ENCODE measurements at places on chromosomes 2 and 18.

- DNase-seq = no peak
Measured at GRCh38 chr2:238255151-238255551, 15.3 kb upstream of the HES6 start.

DNA sequence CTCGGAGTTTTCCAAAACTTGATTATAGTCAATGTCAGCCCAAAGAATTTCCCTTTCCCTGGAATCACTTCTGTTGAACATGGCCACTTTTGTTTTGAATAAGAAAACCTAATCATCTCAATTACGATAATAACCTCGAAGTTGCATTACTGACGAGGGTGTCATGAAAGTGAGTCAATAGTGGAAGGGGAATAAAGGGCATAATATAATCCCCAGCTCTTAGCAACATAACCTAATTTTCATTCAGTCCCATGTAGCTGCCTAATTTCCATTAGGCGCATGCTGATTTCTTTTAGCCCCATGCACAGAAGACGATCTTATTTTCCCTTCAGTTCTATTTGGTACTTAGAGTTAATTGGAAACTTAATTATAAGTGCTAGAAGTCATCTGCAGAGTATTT, 51.1 kb upstream of the RAPH1 start:
- DNase-seq = no peak

DNA sequence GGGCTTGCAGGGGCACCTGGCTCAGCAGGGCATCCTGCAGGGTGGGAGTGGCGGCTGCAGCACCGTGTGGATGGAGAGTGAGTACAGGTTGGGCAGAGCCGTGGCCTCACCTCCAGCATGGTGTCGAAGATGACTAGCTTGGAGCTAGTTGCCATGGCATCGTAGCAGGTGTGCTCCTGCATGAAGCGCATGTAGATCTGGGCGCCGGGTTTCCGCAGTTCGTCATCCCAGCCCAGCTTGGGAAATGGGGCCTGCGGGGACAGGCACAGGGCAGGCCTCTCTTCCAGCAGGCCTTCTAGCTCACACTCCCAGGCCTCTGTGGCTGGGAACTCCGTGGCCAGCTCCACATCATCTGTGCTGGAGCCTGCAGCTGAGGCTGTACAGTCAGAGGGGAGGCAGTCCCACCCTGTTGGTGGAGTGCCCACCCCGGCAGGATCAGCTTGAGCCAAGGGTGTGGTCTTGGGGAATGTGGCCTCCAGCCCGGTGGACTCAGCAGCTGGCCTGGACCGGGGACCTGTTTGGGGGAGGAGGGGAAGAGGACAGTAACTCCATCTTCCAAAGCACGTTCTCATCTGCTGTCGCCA, 1.6 kb downstream of the PRKAG3 start:
- DNase-seq = no peak

- DNase-seq = no peak
Measured at GRCh38 chr2:38201784-38202183, 125.8 kb upstream of the CYP1B1 start.

GRCh38 chr2:169362894-169363559, 693 bp upstream of the LRP2 start:
- no peak for DNase-seq

DNA sequence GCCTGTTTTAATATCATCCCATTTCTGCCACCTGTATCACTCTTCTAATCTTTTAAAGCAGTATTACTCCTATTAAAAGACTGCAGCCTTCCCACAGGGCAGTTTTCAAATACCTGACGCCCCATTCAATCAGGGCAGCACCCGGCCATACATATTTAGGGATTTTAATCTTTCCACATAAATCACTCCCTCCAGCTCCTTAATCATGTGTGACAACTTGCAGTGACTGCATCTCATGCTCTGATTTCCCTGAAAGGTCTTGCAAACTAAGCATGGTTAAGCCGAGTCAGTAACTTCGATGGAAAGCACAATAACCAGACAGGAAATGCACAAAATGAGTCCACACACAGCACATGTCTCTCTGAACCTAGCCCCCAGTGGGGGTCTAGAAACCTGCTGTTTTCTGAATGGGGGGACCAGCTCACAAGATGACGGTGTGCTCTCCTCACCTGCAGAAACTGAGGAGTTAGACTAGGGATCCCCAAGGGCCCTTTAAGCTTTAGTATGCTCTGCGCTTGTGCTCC, 116.9 kb upstream of the CREB1 start:
- no peak for DNase-seq

GRCh38 chr2:199684832-199685231, 166.2 kb downstream of the FTCDNL1 start:
- DNase-seq = no peak

DNA sequence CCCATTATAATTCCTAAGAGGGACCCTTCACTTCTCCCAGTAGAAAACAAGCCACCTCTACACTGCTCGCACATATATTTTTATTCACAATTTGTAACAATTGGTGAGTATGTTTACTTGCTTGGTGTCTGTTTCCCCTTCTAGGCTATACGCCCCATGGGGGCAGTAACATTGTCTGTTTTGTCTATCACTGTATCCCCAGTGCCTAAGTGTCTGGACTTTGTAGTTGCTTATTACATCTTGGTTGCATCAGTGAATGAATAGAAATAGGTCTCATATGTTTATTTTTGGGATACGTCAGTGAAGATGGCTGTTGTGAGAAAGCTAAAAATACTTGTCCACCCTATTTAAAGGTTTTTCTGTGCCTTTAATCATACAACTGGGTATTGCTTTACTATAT, 87.4 kb upstream of the ITGB6 start:
- no peak for DNase-seq

DNA sequence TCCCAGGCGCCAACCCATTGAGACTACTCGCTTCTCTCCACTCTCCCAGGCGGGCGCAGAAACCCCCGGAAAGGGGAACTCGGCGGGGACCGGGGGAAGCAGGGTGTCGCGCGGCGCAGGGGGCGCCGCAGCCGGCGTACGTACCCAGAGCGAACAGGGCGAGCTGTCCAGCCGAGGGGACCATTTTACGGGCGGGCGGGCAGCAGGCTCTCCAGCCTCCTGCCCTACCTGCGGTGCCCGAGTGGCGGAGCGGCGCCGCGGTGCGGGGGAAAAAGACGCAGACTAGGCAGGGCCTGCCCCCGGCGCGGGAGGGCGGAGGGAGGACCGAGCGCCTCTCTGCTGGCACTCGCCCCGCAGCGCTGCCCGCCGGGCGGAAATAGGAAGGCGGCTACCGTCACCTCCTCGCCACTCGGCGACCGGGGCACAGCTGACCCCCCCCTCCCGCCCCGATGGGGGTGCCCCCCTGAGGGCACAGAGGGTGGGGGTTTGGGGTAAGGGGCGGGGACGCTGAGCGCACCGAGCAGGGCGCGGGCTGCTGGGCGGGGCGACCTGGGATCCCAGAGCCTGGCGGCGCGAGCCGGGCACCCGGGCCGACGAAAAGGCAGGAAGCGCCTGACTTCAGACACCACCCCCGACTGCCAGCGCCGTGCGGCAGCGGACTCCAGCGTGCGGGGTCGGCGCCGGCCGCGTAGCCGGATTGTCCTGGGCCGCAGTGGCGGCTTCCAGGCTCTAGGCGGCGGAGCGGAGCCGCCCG, at the start of gene TGFA:
Gene TGFA, minus strand, starts transcription at position 243 of the 754 bp plus-strand sequence. Its CDS starts 59 bp downstream, at position 184.
- DNase-seq = no peak

GRCh38 chr2:23746141-23746863, 180.6 kb downstream of the ATAD2B start:
- DNase-seq = no peak

DNA sequence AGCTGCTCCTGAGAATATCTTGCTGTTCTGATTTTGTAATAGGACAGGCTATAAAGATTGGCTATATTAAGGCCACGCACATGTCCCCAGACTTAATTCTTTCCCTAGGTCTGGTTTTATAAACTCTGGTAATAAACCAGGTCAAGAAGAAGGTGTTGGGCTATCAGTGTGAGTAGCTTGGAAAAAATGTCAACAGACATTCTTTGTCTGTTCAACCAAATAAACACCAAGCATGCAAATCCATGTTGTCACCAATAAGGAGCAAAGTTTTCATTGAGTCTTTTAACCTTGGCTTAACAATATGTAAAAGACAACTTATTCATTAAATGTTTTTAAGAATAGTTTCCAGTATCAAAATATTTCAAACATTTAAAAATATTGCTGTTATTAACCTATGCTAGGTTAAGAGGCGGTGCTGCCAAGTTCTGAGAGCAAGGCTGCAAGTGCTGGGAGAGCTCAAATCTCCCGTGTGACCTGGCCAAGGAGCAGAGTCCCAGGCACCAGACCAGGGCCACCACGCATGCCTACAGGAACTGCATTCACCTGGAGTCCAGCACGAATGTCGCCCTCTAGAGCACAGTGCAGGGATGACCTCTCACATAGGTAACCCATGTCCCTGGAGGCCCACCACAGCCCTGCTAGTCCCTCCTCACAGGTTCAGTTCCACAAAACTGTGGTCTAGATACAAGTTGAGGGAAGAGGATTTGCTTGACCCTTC, 120.5 kb upstream of the POU3F3 start:
- DNase-seq = no peak

- DNase-seq = no peak
Measured at GRCh38 chr2:128447538-128447995, 128.9 kb upstream of the HS6ST1 start.

DNA sequence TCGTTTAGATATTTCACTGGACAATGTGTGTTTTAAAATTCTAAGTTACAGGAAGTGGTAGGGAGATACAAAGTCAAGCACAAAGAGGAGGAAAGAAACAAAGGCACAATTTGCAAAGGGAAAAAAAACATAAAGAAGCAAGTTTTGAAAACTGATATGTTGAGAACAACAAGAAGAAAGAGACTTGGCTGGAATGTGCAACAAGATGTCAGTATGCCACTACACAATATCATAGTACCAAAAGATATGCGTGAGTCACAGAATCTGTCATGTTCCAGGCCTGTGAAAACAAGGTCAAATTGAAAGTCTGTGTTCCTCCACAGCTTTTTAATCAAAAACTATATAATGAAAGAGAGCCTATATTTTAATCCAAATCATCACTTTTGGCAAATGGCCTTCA, 12.0 kb downstream of the EXOC6B start:
- DNase-seq = no peak

- DNase-seq = no peak
Measured at GRCh38 chr2:71804281-71804751, 343.3 kb downstream of the CYP26B1 start.

GRCh38 chr18:61702007-61702406, 190.8 kb downstream of the RNF152 start:
- no peak for DNase-seq

GRCh38 chr2:159755788-159756187, 42.2 kb downstream of the CD302 start:
- no peak for DNase-seq

DNA sequence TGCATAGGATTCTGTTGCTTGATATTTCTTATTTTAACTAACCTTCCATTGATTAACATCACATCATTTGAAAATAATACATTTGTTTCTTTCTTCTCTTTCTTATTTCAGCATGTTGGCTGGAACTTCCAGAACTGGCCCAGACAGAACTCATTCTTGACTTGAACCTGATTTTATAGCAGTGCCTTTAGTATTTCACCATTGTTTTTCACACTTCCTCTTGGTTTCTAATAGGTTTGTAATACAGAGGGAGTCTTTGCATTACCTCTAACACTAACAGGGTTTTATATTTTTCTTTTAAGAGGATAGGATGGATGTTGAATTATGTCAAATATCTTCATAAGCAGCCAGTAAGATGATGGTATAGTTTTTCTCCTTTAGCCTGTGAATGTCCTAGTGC, 39.2 kb downstream of the SEMA4F start:
- DNase-seq = no peak

DNA sequence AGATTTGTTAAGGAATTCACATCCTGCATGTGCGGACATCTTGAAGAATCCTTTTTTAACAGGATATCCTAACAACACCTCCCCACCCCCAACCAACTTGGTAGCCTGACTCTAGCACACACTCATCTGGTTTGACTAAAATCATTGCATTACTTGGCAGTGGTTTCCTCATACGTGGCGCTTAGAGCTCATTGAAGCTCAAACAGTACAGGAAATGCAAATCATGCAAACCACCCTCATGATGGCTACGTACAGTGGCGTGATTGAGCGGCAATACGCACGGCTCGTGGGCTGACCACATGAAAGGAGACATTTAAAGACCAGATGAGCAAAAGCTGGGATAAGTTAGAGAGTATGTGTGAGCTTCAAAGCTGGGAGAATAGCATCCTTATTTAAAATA, 336.2 kb downstream of the ZEB2 start:
- no peak for DNase-seq

DNA sequence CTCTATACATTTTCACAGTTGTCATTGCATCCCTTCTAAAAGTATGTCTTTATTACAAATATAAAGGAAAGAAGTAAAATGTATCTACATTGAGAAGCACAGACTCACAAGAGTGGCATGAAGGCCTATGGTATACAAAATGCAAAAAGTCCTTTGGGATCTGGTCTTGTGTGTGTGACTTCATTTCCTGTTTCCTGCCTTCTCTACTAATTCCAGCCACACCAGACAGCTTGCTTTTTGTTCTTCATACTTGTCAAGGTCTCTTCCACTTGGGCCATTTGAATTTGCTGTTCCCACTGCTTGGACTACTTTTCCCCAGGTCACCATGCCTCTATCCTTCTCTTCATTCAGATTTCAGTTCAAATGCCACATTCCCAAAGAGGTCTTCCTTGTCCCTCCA, 6.7 kb upstream of the PNO1 start:
- DNase-seq = peak; percentile 22

GRCh38 chr18:1370552-1370951, 465.9 kb downstream of the ADCYAP1 start:
- no peak for DNase-seq

GRCh38 chr2:33083699-33084387, 137.1 kb downstream of the LTBP1 start:
- no peak for DNase-seq

- DNase-seq = no peak
Measured at GRCh38 chr2:74488643-74489481, 6.0 kb downstream of the TTC31 start.

- DNase-seq = no peak
Measured at GRCh38 chr2:234305846-234306245, 191.0 kb downstream of the ARL4C start.

DNA sequence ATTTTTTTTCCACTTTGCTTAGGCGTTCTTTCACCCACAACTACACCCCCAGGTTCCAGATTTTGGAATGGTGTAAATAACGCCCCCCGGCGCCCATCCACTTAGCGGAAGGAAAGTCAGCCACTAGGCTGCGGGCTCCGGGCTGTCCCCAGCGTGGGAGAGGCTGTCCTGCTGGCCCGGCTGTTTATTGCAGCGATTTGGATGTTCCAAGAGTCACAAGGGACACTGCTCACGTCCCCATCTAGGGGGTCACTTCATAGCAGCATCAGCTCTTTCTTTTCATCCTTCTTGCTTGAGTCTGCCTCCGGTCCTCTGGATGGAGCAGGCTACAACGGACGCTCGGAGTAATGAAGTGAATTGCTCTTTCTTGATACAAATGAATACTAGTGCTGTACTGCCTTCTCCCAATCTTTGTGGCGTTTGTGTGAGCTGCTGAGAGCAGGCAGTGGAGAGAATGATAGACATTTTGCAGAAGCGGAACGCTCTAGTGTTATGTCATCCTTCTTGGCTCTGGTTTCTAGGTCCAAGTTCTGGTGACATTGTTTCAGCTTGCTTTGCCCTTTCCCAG, 50.7 kb upstream of the PAIP2B start:
- no peak for DNase-seq

GRCh38 chr18:14189858-14190257, 57.6 kb upstream of the ZNF519 start:
- DNase-seq = peak; percentile 62

GRCh38 chr18:64982414-64983055, 768.3 kb upstream of the CDH7 start:
- no peak for DNase-seq

All from glomerular endothelial cell (primary cell).